ENCODE measurements at places on chromosomes 6 and 20.

GRCh38 chr20:58808271-58809046 is 42.2 kb downstream of the GNAS-AS1 start:
- no peak for DNase-seq

DNA sequence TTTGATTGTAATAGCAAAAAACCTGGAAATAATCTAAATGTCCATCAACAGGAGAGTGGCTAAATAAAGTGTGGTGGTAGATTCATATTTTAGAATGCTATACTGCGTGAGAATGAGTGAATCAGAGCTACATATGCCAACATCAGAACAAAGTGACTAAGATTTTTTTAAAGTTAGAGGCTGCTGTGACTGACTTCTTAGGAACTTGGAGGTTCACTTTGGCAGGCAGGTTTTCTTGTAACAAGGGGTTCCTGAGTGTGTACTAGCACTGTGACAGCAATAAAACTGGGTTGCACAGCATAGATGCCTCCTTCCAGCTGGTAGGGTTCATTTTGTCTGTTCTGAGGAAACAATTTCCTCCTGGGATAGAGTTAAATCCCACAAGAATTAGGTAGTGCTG is 75.3 kb upstream of the ENPP5 start:
- no peak for DNase-seq

- DNase-seq, result no peak
Measured at GRCh38 chr6:158867381-158868121, 48.4 kb upstream of the EZR start.

- no peak for DNase-seq
Measured at GRCh38 chr6:47247227-47247797, 62.4 kb downstream of the TNFRSF21 start.

GRCh38 chr20:32440069-32440757 is 82.1 kb downstream of the ASXL1 start:
- no peak for DNase-seq

DNA sequence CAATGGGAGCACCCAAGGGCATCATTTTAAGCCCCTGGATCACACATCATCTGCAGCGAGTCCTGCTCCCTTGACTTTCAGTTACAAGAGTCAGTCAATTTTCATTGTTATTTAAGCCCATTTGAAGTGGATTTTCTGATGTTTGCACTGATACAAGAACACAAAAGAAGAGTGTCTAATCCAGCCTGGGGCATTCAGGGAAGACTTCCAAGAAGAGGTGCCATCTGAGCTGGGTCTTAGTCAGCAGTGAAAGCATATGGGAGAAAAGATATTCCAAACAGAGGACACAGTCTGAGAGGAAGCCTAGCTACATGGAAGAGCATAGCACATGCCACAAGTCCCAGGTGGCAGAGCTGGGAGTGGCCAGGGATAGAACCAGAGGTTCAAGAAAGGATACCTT is 10.4 kb upstream of the FOXP4 start:
- DNase-seq, result no peak

DNA sequence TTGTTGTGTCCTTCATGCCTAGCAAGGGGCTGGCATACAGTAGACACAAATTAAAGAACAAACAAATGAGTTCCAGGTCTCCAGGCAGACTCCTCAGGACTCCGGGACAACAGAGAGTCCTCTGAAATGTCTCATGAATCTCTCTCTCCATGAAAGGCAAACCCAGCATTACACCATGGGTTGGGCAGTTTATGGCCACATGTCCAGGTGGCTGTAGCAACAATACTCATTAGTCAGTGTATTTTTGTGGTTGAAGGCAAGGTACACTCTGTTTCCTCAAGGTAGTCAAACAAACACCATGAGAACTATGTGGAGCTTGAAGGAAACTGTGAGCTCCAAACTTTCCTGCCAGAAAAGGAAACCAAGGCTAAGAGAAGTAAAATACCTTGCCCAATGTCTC is 62.2 kb downstream of the KCNB1 start:
- DNase-seq, result no peak

DNA sequence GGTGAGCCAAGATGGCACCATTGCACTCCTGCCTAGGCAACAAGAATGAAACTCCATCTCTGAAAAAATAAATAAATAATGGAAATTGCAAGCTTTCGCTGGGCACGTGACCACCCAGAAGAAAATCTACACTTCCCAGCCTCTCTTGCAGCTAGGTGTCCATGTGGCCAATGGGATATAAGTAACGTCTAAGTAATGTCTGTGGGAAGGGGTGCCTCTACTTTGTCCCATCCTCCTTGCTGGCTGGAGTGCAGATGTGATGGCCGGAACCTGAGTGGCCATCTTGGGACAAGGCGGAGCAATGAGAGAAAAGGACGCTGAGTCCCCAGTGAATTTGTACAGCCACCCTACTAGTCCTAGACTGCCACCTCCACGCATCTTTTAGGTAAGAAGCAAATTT is 99.8 kb upstream of the PTPN1 start:
- DNase-seq, result no peak

GRCh38 chr20:37270576-37271420 is 9.2 kb upstream of the GHRH start:
- DNase-seq, result no peak

DNA sequence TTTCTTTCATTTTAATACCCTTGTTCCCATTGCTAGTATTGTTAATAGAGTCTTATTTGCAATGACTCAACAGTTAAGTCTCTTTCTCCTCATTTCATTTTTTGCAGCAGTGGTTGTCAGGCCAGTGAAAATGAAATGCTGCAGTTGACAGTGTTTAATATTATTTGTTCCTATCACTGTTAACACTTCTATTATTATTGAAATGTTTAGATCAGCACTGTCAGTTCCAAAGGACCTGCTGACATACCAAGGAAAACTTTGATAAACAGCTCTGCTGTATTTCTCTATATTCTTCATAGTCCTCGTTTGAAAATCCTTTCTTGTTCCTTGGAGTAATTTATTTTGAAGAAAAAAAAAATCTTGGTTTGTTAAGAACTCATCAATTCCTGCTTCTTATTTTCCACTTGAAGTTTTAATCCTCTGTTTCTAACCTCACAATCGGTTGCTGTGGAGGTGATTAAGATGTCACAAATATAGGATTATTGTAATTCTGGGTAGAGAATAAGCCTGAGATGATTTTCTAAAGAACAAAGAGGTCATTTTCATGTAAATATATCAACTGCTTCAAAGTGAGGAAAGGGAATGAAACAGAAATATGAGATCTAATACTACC is 1065.9 kb upstream of the CITED2 start:
- DNase-seq, result no peak

GRCh38 chr6:37607944-37608343 is 89.7 kb downstream of the MDGA1 start:
- DNase-seq, result no peak

GRCh38 chr20:19789446-19789845 is 31.4 kb downstream of the RIN2 start:
- DNase-seq, result no peak

DNA sequence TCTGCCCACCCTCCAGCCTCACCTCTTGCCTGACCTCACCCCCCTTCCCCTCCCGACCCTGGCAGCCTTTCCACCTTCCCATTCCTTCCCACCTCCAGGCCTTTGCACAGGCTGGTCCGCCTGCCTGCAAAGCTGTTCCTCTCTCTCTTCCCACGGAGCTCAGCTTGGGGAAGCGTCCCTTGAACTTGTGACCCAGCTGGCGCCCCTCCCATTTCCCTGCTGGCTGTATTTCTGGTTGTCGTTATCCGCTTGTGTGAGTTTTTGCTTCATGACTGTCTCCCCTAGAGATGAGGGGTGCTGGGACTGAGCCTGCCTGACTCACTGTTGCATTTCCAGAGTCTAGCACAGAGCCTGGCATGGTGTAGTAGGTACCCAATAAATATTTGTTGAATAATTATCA is 32.5 kb downstream of the VSTM2L start:
- no peak for DNase-seq

GRCh38 chr6:112149719-112150263 is 62.4 kb downstream of the FAM229B start:
- DNase-seq, result no peak

DNA sequence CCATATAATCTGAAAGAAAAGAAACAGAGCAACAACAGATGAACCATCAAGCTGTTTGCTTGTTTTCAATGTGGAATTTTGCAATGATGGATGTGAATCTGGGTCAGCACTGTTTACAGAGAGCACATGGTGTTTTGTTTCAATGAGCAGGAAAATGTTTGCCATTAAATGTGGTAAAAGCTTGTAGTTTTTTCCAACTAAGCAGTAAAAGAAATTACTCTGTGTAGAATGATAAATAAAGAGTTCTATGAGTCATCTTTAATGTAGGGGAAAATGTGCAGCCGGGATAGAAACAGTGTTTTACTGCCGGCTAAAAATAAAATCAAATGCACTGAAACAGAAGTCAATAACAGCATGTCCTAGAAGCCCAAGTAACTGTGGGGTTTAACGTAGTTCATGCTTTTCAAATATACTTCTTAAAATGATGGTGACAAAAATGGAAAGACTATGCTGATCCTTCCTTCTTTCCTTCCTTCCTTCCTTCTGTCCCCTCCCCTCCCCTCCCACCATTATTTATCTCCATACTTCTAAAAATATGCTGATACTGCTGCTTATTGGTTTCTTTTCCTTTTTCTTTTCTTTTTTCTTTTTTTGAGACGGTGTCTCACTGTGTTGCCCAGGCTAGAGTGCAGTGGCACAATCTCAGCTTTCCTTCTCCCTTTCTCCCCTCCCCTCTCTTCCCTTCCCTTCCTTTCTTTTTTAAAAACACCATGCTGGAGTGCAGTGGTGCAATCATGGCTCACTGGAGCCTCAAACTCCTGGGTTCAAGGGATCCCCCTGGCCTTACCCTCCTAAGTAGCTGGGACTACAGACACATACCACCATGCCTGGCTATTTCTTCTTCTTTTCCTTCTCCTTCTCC is 6.3 kb upstream of the NAA20 start:
- no peak for DNase-seq

DNA sequence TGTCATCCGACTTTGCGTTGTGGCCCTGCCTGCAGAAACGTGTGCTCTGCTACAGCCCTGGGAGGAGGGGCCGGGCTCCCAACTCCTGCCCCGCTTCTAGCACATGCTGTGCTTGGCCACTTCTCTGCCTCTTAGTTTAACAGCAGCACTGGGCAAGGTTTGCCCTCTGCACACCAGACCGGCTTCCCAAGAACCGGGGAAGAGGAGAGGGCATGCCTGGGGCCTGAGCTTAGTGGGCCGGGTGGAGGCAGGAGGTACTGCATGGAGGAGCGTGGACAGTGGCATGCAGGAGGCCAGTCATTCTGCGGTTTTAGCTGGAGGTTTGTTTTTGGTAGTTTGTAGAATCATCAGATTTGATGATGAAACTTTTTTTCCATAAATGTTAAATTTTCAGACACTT is 45.5 kb downstream of the CEP43 start:
- DNase-seq, result no peak

Data from anterior cingulate cortex (tissue), 58 donors.